ENCODE measurements at places on chromosomes 11 and 22.

GRCh38 chr11:61971248-61972111, 4.0 kb upstream of the FTH1 start:
- peak; percentile 72 for DNase-seq

DNA sequence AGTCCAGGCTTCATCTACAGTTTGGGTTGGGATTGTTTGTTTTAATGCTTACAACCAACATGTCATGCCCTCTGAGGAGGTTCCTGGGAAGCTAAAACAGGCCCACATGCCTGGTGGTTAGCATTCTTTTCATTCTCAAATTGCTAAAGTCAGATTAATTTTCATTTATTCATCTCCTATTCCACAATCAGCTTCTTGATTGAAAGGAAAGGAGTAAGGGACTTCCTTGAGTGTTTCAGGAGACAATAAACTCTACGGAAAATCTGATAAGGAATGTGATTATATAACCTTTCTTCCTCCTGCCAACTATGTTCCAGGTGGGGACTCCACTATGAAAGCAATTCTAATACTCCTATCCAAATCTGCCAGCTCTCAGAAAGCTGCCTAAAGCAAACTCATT, 30.8 kb downstream of the MRTFA start:
- no peak for DNase-seq

- DNase-seq, result no peak
Measured at GRCh38 chr11:44562845-44563460, 2.5 kb upstream of the CD82 start.

DNA sequence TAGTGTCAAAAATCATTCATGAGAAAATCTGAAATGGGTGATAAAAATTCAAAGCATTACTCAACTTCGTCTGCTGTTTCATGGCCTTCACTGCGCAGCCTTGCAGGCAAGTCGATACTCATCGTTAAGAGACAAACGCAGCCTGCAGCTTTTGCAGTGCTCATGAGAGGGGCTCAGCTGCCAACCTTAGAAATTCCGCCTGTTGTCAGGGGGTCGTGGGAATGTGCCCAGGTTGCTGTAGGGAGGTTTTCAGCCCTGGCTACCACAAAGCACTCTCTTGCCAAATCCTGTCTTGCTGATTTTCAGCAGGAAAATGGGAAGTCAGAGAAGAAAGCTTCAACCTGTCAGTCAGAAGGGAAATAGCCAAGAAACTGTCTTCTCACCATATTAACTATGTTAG, 25.4 kb upstream of the GRAMD1B start:
- DNase-seq, result no peak

GRCh38 chr22:41444360-41445128, 2.1 kb downstream of the TOB2 start:
- DNase-seq, result peak; percentile 28

DNA sequence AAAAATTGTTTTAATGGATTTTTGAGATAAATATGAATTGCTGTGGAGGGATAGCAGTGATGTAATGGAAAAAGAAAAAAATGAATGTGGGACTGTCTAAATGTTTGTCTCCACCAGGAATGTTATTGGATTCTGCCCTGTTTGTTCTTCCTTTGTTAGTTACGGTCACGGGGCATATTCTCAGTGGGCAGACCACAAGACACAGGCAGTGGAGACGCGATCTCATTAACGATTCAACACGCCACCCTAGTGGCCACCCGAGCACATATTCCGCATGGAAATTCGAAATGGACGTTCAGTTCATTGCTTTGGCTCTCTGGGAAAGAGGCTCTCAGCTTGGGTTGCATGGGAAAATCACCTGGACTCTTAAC, 151.8 kb upstream of the TTC12 start:
- DNase-seq, result no peak
